ENCODE measurements at places on chromosomes 7 and 10. TPM values are rescaled to one million over a fixed set of nuclear protein-coding genes. Genes with fewer than 3 reads are reported as not detected.
A peak's percentile ranks its signal among the peaks of the same experiment; 100 is the strongest.

PLAC9 gene
- not detected for total RNA-seq

SFXN3 gene
- 37.9 TPM for total RNA-seq

GRCh38 chr10:34864149-34865067 is 49.3 kb upstream of the PARD3 start:
- peaks cover 45% of the 10 kb centered on the region for H3K4me1 ChIP-seq
- peak overlapping the region; percentile 11 for H3K27ac ChIP-seq
- H3K27me3 ChIP-seq, result no peaks in the 10 kb centered on the region
- no peak for DNase-seq

GRCh38 chr7:40959955-40960354 is 742.9 kb downstream of the INHBA start:
- no peaks in the 10 kb centered on the region for H3K4me1 ChIP-seq
- no peak overlapping the region for H3K27ac ChIP-seq
- no peaks in the 10 kb centered on the region for H3K27me3 ChIP-seq
- DNase-seq, result no peak

DNA sequence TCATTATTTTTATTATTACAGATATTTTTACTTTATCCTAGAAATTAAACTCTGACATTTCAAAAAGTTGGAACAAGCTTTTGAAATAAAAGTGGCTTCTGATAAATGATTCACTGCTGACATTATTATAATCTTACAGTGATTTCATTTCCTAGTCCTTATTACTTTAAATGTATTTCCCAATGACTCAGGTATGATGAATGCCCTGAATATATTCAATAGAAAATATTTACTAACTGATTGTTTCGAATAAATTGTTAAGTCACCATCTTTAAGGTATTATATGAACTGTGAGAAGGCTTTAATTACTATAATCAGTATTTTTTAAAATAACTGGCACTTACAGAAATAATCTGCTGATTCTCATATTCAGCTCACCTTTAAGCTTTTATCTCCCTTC is 21.6 kb downstream of the DKK1 start:
- H3K36me3 ChIP-seq, result no peaks in the 10 kb centered on the region
- H3K4me3 ChIP-seq, result no peak overlapping the region
- no peak overlapping the region for H3K27ac ChIP-seq
- no peaks in the 10 kb centered on the region for H3K27me3 ChIP-seq
- no peaks in the 10 kb centered on the region for H3K4me1 ChIP-seq
